ENCODE measurements at places on chromosomes 4 and X.

DNA sequence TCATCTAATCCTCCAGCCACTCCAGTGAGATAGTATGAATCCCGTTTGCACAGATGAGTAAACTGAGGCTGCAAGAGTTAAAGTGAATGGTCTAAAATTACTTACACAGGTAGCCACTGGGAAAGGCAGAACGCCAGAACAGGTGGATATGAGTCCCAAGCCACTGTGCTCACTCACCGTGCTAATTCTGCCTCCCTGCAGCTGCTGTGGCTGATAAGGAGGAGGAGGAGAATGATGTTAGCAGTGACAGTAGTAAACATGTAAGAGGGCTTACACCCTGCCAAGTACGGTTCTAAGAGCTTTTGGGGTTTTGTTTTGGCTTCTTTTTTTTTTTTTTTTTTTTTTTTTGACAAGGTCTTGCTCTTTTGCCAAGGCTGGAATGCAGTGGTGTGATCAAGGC lies 90.5 kb upstream of the PRPS2 start:
- DNase-seq: no peak

DNA sequence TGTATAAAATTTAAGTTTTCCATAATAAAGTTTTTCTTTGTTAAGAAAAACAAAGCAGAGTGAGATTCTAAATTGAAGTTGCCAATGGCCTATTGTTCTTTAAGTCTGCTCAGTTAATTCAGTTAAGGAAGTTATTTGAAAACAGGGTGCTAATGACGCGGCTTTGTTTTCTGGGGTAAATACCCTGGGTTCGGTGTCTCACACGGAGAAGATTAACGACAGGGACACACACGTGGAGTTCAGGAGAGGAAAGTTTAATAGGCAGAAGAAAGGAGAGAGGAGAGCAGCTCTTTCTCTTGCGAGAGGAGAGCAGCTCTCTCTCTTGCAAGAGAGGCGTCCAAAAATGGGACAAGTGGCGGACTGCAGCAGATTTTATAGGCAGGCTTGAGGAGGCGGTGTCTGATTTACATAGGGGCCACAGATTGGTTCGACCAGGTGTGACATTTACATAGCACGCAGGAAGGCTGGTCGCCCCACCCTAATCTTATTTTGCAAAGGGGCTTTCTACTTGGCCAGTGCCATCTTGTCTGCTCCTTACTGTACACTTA lies 9.6 kb downstream of the CA5B start:
- no peak for DNase-seq

- no peak for DNase-seq
These were observed 47.7 kb downstream of the KLF8 start for GRCh38 chrX:56279863-56280262.

- DNase-seq: no peak
These were observed 79.2 kb downstream of the ZNF827 start for GRCh38 chr4:145859426-145859825.

DNA sequence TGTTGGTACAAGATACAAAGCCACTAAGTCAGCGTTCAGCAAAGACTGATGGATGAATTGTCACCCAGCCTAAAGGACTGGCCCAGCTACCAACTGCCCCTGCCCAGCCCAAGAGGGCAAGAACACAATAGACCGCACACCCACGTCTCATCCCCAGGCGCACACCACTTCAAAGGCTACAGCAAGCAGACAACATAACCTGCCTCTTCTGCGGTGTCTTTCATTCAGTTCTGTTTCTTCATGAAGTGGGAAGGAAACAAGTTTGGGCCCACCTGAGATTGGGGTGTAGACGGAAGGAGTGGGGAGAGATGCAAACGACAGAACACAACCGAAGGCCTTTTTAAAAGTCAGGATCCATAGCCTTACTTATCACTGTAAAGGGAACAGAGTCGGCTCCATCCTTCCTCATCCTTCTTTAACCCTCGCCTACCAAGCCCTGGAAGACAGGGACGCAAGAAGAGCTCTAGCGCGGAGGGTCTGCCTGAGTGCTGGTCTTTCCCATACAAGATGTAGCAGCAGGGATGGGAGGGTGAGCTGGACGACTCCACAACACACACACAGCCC lies 691 bp downstream of the SCARB2 start:
- DNase-seq: peak; percentile 22

DNA sequence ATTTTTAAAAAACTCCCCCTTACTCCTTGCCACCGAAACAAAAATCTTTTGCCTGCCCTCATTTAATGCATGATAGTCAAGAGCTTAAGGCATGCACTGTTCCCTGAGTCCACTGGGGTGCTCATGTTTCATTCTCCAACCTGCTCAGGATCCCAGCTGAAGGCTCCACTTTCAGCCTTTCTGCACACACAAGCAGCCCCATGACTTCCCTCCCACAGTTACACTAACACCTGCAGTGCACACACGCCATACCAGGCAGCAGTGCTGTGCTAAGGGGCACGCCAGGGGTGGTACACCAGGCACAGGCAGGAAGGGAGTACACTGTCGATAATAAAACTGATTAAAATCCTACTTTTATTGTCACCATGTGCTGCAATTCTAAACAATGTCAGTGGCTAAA lies 385.2 kb downstream of the BMPR1B start:
- DNase-seq: no peak

DNA sequence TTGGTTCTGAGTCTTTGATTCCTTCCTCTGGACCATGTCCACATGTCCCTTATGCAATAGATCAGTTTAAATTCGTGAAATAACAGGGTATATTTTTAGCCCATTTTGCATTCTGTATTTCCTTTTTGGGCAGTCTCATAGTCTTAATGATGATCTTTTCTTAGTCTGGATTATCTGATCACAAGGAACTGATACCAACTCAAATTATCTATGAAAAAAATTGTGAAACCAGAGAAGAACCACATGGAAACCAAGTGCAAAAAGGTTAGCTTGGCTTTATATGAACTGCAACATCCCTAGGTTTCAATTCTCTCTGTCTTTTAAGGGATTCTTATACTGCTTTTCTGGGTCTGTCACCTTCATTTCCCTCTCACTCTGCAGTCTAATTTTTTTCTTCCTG lies 608.6 kb upstream of the AADAT start:
- no peak for DNase-seq

DNA sequence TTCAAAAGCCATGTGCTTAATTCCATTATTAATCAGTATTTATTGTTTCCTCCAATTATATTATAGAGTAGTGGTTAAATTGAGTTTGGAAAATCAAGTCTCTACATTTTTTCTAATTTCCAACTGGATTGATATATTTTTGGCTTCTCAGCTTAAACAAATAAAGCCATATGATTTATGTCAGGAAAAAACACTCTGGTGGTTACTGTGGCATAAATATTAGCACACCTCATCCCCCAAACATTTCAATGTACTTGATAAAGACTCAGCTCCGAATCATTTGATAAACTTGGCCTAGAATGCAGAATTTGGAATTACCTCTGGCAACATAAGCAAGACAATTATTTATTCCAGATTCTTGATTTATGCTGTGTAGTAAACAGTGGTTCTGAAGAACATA lies 2313.8 kb downstream of the ARAP2 start:
- no peak for DNase-seq

GRCh38 chrX:104419926-104420325 lies 146.1 kb upstream of the IL1RAPL2 start:
- no peak for DNase-seq

DNA sequence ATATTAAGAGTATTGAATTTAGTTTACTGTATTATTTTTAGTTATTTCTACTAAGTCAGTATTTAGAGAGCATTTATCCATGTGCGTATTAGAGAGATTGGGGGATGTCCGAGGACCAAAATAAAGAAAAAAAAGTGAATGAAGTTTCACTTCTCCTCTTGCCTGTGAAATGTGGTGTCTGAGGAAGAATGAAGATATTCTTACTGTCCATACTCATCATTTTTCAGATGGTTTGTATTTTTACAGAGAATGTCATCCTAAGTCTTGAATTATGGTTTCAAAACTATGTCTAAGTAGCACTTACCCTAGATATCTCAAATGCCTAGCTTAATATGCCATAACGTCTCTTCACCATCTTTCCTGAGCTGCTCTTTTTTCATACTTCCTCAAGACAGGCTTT lies 854.3 kb downstream of the C4orf33 start:
- DNase-seq: no peak

DNA sequence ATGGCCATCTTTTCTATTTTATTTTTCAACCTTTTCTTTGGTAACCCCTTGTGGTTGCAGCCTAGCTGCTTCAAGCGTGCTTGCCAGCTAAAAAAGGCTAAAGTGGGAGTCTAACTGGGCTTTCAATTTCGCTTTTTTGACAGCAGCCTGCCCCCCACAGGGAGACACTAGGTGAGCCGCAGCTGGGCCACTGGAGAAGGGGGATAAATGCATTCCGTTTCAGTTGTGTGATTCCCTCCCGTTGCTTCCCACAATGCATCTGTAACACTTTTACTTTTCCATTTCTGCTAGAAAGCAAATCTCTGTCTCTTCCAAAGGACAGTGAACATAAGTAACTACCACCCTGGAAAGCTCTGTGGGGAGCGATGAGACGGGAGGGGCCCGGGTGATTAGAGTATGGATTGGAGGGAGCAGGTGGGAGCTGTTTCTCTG lies 86.3 kb upstream of the RAPGEF2 start:
- no peak for DNase-seq

DNA sequence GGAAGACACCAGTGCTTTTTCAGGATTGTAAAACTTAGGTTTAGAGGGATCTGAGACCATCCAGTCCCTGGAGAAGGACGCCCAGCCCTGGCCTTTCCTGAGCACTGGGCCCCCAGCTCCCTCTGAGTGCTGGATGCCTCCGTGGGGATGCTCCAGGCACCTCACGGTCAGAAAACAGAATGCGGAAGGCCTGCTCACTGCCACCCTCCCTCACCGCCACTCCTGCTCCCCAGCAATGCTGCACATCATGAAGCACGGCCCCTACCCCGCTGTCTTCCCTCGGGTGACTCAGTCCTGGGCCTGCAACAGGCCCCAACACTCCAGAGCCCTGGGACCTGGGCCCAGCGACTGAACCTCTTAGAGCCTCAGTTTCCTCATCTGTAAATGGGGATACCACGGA lies 26.2 kb downstream of the ABLIM2 start:
- no peak for DNase-seq

DNA sequence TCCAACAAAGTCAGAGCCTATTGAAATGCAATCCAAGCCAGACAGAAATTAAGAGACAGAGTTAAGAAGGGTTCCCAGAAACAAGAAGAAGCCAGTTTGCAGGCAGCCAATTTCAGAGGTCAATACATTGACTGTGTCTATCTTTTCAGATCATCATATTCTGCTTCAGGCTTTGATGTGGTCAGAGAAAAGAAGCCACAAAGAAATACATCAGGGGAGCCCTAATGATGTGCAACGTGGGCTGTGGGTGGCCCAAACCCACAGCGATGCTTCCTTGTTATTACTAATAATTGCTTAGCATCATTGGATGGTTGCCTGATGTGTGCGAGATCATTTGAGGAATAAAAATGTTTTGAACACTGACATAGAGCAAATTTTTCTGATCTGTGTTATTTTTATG lies 99.0 kb upstream of the DUSP21 start:
- no peak for DNase-seq

DNA sequence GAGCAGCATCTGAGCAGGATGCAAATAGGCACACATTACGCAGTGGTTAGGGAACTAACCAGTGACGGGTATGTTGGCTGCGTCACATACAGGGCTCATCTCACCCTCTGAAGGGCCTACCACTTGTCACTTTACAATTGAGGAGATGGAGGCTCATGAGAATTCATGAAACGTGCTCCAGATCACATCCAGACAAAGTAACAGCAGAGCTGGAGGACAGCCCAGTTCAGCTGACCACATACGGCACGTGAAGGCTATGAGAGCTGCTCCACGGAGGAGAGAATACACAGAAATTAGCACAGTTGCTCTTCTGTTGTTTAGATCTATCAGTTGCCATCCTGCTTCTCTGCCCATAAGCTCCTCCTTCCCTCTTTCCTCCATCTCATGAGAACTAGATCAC lies 78.4 kb downstream of the FAM9B start:
- no peak for DNase-seq

DNA sequence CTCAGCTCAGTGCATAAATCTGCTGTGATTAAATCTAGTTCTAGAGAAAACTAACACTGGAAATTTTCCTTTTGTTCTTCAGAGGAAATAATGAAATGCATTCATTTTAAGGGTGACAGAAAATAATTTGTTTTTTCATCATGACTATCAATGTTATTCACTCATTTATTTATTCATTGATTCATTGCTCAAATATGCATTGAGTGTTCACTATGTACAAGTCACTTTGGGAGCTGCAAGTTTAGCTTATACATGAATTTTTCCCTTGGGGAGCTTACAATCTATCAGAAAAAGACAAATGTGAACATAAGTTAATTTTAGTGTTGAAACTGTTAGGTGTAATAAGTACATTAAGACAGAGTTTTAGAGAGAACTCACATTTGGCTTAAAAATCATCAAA lies 897.8 kb downstream of the CENPC start:
- DNase-seq: no peak

GRCh38 chr4:64146030-64146429 lies 263.2 kb downstream of the TECRL start:
- DNase-seq: no peak

GRCh38 chrX:108310506-108310905 lies 127.7 kb downstream of the COL4A6 start:
- DNase-seq: no peak

GRCh38 chr4:168917138-168917779 lies 92.8 kb downstream of the CBR4 start:
- DNase-seq: peak; percentile 42

DNA sequence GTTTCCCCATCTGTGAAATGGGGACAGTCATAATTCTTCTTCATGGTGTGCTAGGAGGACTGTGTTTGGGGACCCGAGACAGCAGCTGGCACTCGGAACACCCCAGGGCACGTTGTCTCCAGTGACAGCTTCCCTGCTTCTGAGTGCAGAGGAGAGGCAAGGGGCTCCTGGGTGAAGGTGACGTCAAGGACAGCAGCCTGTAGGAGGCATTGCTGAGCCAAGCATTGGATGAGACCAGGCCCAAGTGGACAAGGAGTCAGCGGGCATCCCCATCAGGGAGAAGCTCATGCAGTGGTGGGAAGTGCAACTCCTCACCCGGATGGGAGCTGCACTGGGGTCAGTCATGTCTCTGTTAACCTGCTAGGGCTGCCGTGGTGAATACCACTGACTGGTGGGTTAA lies 46.1 kb downstream of the EVC start:
- DNase-seq: no peak

- DNase-seq: no peak
These were observed 17.6 kb downstream of the GRIA3 start for GRCh38 chrX:123201720-123202119.

DNA sequence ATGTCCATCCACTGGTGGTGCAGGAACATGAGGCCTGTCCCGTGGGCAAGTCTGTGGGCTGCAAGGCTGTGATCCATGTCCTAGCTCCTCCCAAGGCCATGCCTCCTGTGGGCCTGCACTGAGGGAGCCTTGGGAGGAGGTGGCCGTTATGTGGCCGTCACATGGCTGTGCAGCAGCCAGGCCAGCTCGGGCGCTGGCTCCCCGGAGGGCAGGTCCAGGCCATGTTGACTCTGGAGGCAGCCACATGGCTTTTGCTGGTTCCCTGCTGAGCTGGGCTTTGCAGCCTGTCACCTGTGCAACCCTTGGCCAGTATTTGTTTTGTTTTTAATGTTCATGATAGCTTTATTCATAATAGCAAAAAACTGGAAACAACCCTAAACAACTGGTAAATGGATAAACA lies 13.3 kb downstream of the ADRA2C start:
- DNase-seq: no peak

Measured in activated CD4-positive, alpha-beta T cell treated with anti-CD3 and anti-CD28 coated beads, Interleukin-2, Interleukin-6, amounts not matched to agents 100 ng/mL and 50 ng/mL, durations not matched to agents 16 hours and 8 hours (primary cell).